ENCODE measurements at places on chromosomes 13 and 19.
A peak's percentile ranks its signal among the peaks of the same experiment; 100 is the strongest.

DNA sequence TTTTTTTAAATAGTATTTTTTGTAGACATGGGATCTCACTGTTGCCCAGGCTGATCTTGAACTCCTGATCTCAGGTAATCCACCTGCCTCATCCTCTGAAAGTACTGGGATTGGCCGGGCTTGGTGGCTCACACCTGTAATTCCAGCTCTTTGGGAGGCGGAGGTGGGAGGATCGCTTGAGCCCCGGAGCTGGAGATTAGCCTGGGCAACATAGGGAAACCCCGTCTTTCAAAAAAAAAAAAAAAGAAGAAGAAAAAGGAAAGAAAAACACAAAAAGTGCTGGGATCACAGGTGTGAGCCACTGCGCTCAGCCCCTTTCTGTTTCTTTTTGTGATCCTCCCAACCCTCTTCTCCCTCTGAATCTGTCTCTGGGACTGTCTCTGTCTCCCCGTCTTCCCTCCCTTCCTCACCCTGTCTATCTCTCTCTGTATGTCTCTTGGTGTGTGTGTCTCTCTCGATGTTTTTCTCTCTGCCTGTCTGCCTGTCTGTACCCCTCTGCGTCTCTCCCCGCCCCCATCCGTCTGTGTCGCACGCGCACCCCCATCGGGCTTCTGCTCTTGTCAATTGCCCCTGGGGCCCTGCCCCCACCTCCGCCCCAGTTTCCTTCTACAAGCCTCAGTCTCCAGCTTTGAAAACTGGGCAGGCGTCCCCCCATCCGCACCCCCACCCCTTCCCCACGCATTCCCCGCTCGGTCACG, 540 bp upstream of the ZFP36 start:
- DNase-seq: peak; percentile 59

- no peak for DNase-seq
Observed at GRCh38 chr13:94454334-94454733, 25.1 kb downstream of the DCT start.

GRCh38 chr19:17687857-17688784, at the start of gene UNC13A:
UNC13A (minus strand) TSS chr19:17688354; CDS start chr19:17688199, 155 bp downstream.
- peak; percentile 72 for DNase-seq

GRCh38 chr13:78239714-78240113, 321.1 kb upstream of the EDNRB start:
- peak; percentile 0 for DNase-seq

DNA sequence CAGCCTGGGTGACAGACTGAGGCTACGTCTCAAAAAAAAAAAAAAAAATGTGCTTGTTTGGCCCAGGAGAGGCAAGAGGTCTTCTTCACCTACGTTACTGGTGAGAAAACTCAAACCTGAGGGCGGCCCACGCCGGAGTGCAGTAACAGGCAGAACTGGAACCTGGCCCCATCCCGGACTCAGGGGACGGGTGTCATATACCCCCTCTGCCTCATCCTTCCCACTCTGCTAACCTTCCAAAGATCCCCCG, 414 bp upstream of the ADAT3 start:
- DNase-seq: no peak

GRCh38 chr19:46481223-46481848, 10.0 kb upstream of the PNMA8A start:
- DNase-seq: no peak

DNA sequence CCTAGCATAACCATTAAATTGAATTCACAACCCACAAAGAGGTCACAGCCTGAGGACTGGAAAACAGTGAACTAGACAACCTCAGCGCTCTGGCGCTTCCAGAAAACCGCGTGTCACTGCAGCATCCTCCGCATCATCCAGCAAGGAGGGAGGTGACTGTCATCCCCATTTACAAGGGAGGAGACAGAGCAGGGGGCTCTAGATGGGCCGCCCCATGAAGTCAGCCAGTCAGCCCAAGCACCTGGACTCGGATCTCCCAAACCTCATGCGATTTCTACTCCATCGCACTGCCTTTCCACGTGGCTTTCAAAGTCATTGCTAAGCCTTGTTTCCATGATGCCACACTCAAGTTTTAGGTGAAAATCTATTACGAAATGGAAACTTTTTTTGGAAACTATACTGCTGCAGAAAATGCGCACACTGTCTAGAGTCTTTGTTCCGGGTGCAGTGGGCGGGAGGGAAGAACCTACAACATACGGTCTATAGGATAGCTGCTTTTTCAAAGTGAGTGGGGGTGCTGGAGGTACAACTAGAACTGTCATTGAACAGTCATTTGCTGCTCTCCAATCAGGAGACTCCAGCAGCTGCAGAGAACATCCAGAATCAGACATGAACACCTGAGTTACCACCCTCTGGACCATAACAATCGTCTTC, 2.8 kb downstream of the AP3D1 start:
- DNase-seq: no peak

DNA sequence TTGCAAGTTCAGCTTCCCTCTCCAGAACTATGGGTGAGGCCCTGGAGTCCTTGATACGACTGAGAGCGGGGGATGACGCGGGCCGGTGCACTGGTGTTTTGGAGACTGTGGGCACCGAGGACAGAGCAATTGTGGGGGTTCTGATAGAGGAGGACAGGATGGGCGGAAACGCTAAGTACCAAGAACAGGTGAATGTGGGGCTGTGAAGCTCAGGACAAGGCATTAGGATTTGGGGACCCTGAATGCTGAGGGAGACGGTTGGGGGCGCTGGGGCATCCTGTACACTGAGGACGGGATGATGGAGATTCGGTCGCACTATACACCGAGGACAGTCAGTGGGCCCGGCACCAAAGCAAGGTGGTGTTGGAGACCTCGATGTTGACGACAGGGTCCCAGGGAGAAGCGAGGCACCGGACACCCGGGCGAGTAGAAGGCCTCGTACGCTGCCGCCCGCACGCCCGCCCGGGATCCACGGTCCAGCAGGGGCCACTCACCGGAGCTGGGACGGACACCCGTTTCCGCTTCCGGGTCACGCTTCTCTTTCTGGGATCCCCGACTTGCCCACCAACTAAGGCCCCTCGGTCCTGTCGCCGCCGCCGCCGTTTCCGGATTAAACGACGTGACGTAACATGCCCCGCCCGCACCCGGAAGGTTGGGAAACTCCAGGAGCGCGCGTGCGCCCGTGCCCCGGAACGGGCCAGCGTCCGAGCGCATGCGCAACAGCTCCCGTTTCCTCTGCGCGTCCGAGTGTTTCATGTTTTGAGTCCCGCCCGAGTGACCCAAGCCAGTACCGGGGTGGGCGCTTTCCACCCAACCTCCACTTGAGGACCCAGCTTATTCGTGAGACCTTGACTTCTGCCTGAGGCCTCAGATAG, at the start of gene CHMP2A:
Gene CHMP2A, minus strand, starts transcription at position 612 of the 875 bp plus-strand sequence. CDS start 893 bp downstream, outside the sequence.
- DNase-seq: no peak

DNA sequence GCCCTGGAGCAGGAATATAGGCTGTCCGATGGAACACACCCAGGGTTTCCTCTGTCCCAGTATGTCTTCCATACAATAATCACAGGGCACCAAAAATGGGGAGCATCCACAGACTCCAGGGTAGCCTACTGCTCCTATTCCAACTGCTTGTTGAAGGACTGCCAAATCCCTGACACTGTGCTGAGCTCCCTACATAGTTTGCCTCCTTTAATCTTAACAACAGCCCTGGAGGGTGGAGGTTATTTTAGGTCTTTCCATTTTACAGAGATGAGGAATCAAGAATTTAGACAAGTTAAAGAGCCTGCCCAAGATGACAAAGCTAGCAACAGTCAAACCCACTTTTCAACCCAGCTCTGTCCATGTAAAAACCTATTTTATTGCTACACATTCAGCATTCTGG, 790.4 kb downstream of the DIAPH3 start:
- DNase-seq: no peak

- DNase-seq: peak; percentile 60
Observed at GRCh38 chr13:23889615-23890607, 711 bp upstream of the MIPEP start.

- DNase-seq: peak; percentile 1
Observed at GRCh38 chr13:72808917-72809500, 27.1 kb downstream of the PIBF1 start.

DNA sequence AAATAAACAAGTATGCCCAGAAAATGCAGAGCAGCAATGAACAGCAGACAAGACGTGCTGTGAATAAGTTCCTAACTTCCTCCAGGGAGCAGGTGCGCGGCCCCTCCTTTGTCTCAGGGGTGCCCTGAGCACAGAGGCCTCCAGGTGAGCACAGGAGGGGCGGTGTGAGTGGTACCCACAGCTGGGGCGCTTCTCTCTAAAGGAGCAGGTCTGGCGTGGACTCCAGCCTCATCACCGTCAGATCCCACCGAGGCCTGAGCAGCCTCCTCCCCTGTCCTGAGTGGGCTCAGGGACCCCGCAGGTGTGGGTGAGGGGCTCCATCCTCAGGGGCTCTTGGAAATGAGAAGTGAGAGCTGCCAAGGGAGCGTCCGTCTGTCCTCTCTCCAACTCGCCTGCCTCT, 3.2 kb downstream of the LILRA5 start:
- DNase-seq: no peak

DNA sequence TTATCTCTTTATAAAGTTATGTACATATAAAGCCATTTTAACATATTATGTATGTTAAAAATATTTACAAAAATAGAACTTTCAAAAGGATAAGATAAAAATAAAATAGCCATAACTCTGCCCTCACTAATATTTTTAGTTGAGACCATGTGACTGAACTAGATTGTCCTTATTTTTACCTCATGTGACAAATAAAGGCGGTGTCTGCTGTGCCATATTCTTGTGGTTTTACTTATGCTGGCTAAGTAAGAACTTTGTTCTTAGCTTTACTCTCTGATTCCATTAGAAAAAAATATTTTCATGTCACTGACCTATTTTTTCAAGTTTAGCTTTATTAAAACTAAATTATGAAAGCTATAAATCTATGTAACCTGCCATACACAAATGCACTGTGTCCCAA, 135.6 kb upstream of the TSC22D1 start:
- no peak for DNase-seq

GRCh38 chr13:25518441-25518840, 146.7 kb downstream of the ATP8A2 start:
- DNase-seq: no peak

- DNase-seq: no peak
Observed at GRCh38 chr19:5229778-5230335, 110.8 kb downstream of the PTPRS start.

- no peak for DNase-seq
Observed at GRCh38 chr19:30090963-30091362, 148.9 kb downstream of the URI1 start.

GRCh38 chr19:8004723-8005513, 523 bp downstream of the ELAVL1 start:
- DNase-seq: peak; percentile 62

- no peak for DNase-seq
Observed at GRCh38 chr13:41675306-41675705, 218.0 kb downstream of the RGCC start.

DNA sequence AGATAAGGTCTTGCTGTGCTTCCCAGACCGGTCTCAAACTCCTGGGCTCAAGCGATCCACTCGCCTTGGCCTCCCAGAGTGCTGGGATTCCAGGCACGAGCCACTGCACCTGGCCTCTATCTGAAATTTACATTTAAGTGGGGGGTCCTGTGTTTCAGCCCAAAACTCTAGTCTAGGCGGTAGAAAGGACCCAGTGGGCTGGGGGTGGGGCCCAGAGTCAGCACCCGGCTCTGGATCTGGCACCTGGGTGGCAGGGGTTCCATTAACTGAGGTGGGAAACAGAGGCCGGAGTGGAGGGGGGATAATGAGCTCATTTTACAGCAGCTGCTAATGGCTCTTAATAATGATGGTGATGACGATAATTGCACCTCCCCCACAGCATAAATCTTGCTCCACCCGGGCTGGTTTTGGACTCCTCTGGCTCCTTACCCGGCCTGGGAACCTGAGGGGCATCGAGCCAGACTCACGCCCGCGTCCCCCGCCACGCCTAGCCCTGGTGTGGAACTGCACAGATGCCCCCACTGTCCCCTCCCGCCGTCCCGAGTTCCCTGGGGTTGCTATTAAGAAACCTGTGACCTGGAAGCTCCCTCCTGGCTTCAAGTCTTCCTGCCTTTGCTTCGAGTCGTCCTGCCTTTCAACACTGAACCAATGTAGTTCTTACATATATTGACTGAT, 17.8 kb upstream of the KLF2 start:
- DNase-seq: no peak

- DNase-seq: no peak
Observed at GRCh38 chr19:43804432-43804831, 2.2 kb upstream of the LYPD5 start.

GRCh38 chr19:18418029-18418482, 1.1 kb upstream of the SSBP4 start:
- DNase-seq: peak; percentile 73

GRCh38 chr13:98181111-98181815, 4.2 kb upstream of the RNF113B start:
- no peak for DNase-seq

GRCh38 chr13:25281935-25282332, 5.4 kb downstream of the MTMR6 start:
- no peak for DNase-seq

DNA sequence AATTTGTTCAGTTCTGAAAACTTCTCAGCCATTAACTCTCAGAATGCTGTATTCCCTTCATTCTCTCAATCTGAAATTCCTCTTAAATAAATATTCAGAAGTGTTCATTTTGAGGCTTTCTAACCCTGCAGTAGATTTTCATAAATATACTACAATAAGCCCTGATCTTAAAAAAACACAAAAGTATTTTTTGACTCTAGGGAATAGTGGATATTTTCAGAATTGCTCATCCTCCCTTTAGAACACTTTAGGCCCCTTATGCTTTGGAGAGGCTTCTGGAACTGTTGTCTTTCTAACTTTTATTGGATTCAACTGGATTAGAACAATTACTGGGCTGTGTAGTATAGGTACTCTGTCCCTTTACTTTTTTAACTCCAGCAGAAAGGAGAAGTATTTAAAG, 1662.6 kb upstream of the MIR17HG start:
- no peak for DNase-seq

GRCh38 chr13:112054616-112055015, 12.3 kb upstream of the SOX1 start:
- no peak for DNase-seq

DNA sequence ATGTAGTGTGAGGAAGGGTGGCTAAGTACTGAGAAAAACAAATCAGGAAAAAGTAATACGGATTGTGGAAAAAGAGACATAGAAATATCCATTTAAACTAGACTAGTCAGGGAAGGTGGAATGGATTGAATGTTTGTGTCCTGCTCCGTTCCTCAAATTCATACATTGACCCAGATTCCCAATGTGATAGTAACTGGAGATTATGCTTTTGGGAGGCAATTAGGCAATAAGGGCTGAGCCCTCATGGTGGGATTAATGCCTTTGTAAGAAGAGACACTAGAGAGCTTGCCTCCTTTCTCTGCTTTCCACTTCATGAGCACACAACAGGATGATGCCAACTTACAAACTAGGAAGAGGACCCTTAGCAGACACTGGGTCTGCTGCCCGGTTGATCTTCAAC, 765.2 kb upstream of the GPC6 start:
- no peak for DNase-seq

- no peak for DNase-seq
Observed at GRCh38 chr13:111899714-111900389, 167.1 kb upstream of the SOX1 start.

Data from DMS53 (cell line).